ENCODE measurements at places on chromosomes 13 and 19.

GRCh38 chr13:23620613-23621315 lies 50.6 kb downstream of the TNFRSF19 start:
- DNase-seq, result no peak

- DNase-seq, result no peak
These were observed 5.6 kb upstream of the CLDN10 start for GRCh38 chr13:95546919-95547318.

DNA sequence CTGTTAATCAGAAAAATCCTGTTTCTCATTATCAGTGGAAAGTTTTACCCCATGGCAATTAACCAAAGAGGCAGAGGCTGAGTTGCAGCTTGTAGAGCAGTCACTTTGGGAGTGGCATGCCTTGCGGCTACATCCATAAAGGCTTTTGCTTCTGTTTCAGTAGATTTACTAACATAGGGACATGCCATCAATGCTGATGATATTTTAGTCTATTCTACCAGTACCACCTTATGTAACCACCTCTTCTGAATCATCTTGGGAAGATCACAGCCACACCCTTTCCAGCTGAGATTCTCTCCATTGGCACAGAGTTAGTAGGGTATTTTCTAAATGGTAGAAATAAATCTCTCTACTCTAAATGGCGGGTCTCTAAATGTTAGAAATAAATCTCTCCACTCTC lies 37.5 kb downstream of the POSTN start:
- DNase-seq, result no peak

GRCh38 chr19:570251-570686 lies 2.1 kb upstream of the BSG start:
- no peak for DNase-seq

DNA sequence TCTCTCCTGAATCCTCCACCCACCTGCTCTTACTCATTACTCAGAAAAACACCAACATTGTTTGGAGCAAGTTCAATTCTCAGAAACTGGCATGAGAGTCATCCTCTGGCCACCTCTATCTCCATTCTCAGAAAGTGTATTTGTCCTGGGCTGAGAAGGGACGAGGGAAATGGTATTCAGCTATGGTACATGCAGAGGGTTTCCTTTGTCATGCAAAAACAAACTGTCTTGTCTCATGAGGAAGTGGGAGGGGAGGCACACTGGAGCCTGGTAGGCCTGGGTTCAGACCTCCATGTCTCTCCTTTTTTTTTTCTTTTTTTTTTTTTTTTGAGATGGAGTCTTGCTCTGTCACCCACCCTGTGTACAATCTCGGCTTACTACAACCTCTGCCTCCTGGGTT lies 31.9 kb upstream of the LILRA2 start:
- no peak for DNase-seq

GRCh38 chr19:38162094-38162493 lies 61.9 kb downstream of the DPF1 start:
- DNase-seq, result no peak

DNA sequence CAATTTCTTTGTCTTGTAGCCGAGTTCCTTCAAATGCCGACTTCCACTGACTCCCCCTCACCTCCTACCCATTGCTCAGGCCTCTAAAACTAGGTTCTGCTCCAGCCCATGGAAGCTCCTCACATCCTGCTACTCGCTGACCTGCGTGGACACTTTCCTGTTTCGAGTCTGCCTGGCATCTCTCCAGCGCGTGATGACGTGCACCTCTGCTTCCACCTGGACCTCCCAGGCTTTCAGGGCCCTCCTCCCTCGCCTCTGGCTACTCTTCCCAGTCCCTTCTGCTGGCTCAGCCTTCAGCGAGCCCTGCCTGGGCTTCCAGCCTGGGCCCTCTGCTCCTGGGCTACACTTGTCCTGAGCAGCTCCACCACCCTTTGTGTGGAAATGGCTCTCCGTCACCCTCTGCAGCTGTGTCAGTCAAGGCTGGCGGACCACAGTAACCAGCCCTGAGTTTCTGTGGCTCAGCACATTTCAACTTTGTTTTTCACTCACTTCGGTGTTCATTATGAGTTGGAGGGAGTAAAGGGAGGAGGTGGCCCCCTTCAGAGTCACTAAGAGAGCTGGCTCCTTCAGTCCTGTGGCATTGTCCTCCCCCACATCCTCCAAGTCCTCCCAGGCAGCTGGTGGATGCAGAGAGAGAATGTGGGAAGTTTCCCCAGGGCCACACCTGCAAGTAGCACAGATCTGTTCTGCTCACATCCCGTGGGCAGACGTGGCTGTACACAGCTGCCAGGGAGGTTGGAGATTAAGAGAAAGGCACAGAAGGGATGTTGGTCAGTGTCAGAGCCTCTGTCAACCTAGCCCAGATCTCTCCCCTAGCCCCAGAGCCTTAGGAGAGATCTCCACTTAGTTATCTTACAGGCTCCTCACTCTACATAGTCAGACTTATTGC lies 49.4 kb downstream of the SERP2 start:
- DNase-seq, result no peak

DNA sequence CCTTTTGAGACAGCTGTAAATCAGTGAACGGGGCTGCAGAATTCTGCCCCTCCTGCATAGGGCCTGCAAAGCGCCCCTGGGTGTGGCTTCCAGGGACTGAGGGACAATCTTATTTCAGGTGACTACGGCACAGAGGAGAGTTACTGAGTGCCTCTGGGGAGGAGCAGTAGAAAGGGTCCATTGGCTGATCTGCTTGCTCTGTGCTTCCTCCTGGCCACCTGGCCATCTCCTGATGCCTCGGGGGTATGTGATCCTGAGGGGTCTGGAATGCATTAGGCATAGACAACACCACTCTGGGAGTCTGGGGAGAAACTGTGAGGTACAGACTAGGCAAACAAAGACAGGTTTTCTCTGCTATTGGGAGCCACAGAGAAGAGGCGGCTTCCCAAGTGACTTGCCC lies 2.8 kb downstream of the KCTD15 start:
- no peak for DNase-seq

DNA sequence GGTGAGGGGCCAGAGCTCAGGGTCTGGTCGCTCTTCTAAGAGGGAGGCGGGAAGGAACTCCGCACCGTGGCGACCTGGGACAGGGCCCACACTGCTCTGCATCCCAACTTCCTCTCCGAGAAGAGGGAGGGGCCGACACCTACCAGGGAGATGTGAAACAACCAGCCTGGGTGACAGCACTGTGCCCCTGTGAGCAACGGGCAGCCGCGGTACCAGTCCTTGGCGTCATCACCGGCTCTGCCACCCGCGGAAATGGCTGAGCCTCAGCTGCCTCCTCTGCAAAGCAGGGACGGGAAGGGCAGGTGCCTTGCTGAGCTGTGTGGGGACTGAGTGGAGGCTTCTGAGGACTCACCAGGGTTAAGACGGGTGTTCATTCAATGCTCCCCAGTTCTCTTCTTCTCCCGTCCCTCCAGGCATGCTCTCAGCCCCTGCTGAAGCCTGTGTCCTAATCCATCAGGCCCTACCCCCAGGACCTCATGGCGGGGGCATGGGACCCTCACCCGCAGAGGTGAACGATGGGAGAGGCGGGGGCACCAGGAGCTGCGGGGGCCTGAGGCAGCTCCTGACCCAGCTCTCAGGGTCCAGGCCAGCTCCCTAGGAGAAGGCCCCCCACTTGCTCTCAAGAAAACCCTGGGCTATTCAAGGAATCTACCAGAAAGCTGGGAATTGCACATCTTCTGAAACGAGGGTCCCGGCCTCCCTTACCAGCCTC lies 9.3 kb downstream of the ZNF787 start:
- DNase-seq, result peak; percentile 27

GRCh38 chr19:13909430-13909829 lies 3.4 kb downstream of the CC2D1A start:
- no peak for DNase-seq

GRCh38 chr13:44125943-44126469 lies 246.3 kb downstream of the LACC1 start:
- no peak for DNase-seq

DNA sequence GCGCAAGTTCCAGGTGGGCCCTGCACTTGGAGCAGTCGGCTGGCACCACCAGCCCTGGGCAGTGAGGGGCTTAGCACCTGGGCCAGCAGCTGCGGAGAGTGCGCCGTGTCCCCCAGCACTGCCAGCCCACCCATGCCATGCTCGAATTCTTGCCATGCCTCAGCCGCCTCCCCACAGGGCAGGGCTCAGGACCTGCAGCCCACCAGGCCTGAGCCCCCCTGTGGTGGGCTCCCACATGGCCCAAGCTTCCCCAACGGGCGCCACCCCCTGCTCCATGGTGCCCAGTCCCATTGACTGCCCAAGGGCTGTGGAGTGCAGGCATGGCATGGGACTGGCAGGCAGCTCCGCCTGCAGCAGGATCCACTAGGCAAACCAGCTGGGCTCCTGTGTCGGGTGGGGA lies 9.4 kb upstream of the ZNF426 start:
- DNase-seq, result no peak

DNA sequence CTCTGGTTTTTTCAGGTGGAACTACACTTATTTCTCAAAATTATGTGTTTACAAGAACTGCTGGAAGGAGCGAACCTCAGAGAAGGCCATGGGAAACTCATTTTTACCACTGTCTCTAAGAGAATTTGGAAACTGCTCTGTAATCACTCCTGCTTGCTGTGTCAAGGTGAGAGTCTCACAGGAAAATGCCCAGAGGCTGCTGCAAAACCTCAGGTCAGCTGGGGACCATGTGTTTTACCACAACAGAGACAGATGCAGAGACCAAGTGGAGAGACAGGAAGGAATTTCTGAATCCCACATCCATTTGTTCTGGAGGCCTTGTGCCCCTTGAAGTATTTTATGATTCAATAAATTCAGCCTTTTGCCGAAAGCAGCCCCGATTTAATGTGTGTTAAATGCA lies 743.8 kb upstream of the SLC10A2 start:
- no peak for DNase-seq

GRCh38 chr13:31965361-31966066 lies 66.1 kb upstream of the FRY start:
- no peak for DNase-seq

DNA sequence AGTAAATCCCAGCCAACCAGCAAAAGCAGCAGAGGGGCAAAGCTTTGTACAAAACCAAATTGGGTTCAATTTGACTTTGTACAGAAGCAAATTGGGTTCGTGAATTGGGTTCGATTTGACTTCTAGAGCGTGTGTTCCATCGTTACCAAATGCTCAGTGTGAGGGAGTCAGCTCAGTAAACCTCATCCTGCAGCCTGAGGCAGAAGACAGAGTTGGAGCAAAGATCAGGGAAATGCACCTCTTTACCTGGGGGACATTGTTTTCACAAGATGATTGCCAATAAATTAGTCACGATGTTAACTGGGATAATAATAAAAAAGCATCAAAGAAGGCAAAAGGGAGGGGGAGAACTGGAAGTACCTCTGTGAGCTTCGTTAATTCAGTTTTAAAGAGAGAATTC lies 1.5 kb downstream of the RAB20 start:
- no peak for DNase-seq

DNA sequence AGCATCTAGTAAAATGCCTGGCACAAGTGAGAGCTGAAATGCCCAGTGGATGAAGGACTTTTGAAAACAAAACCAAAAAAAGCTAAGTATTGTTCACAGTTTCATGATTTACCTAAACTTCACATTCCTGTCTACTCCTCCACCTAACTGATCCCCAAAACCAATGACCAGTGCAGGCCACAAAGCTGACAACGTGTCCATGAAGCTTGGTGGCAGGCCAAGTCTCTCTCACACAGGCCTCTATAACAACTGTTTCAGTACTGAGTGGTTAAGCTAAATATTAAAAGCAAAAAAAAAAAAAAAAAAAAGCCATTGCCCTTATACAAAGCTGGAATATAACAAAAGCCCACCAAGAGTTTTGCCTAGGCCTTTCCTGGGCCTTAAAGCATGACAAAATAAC lies 36.4 kb downstream of the STK24 start:
- no peak for DNase-seq

DNA sequence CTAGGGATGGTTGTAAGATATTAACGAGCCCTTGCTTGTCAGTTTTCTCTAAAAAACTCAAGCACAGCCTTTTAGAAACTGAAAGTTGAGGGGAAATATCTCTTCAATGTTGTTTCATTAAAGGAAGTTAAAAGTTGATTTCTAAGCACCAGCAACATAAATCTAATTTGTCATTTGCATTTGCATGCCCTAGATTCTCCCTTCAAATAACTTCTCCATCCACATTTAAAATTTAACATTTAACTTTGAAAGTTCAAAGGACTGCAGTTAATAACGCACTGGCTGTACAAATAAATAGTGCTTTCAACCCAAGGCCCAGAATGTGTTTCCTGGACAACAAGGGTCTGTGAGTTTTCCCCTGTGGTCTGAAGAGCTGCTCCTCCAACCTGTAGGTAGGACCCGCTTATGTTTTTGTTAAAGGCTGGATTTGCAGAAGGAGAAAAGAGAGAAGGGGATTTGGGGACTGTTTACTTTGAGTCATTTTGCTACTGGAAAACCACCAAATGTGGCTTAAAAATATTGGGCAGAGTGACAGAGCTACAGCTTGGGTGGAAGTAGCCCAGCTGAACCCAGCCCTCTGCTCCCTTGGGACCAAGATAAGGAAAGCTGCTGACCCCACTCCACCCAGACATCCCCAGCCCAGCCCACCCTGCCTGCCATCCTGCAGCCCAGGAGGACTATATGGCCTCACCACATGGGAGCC lies 39.8 kb downstream of the TNFRSF19 start:
- no peak for DNase-seq

DNA sequence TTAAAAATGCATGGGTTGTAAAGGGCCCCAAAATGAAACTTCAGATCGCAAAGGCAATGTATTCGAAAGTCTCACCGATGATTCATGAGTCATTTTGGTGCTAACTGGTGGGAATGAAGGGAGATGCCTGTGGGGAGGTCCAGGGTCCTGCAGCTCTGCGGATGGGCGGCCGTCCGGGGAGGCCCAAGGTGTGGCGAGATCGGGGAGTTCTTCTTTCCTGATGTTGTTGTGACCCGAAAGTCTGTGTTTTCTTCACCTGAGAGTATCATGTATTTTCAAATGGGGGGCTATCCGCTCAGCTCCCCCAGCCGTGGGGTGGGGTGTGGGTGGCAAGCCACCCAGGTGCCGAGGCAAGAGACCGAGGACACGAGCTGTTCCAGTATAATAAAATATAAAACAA lies 36.5 kb downstream of the TFDP1 start:
- DNase-seq, result no peak

DNA sequence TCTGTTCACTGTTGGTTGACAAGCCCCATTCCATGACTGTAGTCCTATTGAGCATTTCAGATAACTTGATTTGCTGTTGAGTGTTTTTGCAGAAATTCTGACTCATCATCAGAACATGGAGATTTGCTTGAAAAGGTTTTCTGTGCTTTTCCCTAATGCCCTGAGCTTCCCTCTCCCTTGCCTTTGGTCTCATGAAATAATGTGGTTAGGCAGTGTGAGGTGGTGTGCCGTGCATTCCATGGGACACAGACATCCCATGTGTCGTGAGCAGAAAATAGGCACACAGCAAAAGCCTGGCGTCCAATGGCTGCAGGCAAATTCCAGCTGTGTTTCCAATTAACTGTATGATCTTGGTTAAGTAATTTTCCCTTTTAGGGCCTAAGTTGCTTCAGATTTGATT lies 197.4 kb downstream of the DLEU7 start:
- DNase-seq, result no peak

- DNase-seq, result no peak
These were observed 14.2 kb upstream of the RASA3 start for GRCh38 chr13:114146629-114147028.

GRCh38 chr13:55497486-55497885 lies 1643.2 kb upstream of the PRR20A start:
- DNase-seq, result no peak
